ENCODE measurements at places on chromosomes 13 and 19.

GRCh38 chr13:21104199-21105019, 43.0 kb upstream of the LATS2 start:
- DNase-seq, result no peak

GRCh38 chr13:32587011-32587810, 959 bp downstream of the PDS5B start:
- DNase-seq, result peak; percentile 55

GRCh38 chr19:20334760-20335159, 167.7 kb downstream of the ZNF486 start:
- no peak for DNase-seq

DNA sequence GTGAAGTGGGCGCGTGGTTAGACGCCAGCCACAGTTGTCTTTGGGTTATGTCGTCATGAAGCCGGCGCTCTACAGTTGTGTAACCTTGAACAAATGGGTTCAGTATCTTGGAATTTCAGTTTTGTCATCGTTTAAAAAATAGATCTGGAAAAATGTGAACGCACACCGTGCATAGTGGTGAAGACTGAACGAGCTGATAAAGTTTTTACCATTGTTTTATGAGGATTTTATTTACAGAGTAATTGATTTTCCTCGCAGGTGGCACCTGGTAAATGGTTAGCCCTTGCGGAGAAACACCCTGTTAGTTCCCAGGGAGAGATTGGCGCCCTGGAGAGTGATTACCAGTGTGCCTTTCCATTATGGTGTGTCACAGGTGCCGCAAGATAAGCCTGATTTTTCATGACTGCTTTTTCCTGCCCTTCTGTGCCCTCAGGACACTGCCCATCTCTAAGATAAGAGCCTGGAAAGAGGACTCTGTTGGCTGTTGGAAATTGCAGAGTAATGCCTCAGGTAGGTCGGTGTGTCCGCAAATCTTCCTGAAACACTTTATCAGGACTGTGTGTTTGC, 577 bp downstream of the ZNF181 start:
- DNase-seq, result no peak

- no peak for DNase-seq
These were observed 80.1 kb downstream of the IPO5 start for GRCh38 chr13:98033277-98034247.

GRCh38 chr19:35986664-35987570, 8.1 kb upstream of the SDHAF1 start:
- DNase-seq, result no peak

GRCh38 chr13:21538753-21539152, 65.2 kb downstream of the MICU2 start:
- no peak for DNase-seq

DNA sequence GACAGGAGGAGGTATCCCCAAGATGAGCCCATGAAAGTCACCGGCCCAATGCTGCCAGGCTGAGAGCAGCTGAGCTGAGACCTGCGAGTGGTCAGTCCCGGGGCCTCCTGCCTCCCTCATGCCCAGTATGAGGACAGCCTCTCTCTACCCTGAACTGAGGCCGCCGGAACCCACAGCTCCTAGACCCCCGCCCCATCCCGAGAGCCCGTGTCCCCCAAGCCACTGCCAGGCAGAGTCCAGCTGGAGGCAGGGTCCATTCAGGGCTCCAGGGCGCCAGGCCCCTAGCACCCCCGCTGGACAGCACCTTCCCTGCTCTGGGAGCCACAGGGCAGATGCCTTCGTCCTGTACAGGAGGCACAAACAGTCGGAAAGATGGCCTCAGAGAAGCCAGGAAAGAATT, 38.7 kb downstream of the MLLT1 start:
- DNase-seq, result no peak

GRCh38 chr19:4969292-4969771, 419 bp downstream of the KDM4B start:
- no peak for DNase-seq

Data from stimulated activated CD4-positive, alpha-beta T cell treated with anti-CD3 and anti-CD28 coated beads, Interleukin-1b, Interleukin-23, amount 100 ng/mL, for 48 hours (primary cell).